ENCODE measurements at places on chromosomes 7 and 10.

DNA sequence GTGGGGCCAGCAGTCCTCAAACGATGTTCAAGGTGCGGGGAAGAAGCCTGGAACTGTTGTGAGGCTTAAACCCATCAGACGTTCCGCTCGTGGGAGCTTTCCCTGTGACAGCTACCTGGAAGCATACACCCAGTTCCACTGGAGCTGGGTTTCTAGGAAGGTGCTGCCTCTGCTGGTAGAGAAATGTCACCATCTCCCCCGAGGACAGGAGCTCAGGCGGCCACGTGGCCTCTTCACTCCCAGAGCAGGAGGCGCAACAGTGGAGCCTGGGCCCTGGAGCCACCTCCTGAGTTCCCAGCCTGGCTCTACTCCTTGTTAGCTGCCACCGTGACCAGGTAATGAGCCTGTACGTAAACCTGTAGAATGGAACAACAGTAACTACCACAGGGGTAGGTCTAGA, 156.1 kb downstream of the ADARB2 start:
- no peak for DNase-seq

DNA sequence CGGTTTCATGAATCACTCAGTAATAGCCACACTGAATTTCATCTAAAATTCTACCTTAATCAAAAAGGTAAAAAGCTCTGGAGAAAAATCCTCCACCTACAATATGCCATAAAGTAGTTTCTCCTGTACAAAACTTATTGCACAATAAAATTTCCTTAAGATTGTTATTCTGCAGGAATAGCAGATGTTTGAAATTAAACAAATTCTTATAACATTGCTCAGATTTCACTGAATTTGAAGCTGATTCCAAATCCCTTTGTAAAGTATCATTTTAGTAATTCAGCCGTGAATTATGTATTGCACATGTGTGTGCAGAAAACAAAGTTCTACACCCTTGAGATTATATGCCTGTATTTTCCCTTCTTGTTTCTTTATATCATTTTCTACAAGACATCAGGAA, 123.8 kb downstream of the AMPH start:
- DNase-seq = no peak

- DNase-seq = no peak
Measured at GRCh38 chr7:135731-136645, 56.4 kb upstream of the FAM20C start.

DNA sequence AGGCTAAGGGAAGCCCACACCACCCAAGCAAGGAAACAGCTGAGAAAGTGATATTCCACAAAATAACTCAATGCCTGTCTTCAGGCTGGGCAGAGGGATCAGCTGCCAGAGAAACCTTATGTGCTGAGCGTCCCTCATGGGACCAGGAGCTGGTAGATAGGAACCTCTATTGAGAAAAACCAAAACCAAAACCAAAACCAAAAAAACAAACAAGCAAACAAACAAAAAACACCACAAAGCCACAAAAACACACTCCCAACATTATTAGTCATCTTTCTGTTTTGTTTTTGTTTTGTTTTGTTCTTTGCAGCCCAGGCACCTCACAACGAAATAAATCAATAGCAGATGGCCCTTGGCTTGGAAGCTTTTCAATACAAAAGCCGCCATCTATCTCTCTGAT, 760.8 kb upstream of the CELF2 start:
- DNase-seq = no peak

GRCh38 chr7:70710011-70710480, 421.9 kb upstream of the GALNT17 start:
- DNase-seq = no peak

DNA sequence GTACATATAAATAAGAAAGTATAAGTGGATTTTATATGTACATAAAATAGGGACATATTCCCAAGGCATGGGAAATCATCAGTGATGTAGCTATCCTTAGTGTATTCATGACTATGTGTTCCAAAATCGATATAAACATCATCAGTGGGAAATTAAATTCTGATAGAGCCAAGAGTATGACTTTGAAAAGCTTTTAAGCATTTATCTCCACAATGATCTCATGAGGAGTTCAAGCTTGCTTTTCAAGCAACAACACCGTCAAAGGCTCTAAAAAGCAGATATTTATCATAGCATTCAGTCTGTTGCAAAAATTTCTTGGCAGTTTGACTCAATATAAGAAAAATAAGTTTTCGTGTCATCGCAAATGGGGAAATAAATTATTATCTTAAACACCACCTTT, 14.5 kb upstream of the NEBL start:
- DNase-seq = no peak
